Stimulated activated CD8-positive, alpha-beta memory T cell treated with anti-CD3 and anti-CD28 coated beads, Interleukin-7, amount 100 ng/mL, for 1 hour (primary cell): ENCODE measurements at places on chromosomes 4 and X.

DNA sequence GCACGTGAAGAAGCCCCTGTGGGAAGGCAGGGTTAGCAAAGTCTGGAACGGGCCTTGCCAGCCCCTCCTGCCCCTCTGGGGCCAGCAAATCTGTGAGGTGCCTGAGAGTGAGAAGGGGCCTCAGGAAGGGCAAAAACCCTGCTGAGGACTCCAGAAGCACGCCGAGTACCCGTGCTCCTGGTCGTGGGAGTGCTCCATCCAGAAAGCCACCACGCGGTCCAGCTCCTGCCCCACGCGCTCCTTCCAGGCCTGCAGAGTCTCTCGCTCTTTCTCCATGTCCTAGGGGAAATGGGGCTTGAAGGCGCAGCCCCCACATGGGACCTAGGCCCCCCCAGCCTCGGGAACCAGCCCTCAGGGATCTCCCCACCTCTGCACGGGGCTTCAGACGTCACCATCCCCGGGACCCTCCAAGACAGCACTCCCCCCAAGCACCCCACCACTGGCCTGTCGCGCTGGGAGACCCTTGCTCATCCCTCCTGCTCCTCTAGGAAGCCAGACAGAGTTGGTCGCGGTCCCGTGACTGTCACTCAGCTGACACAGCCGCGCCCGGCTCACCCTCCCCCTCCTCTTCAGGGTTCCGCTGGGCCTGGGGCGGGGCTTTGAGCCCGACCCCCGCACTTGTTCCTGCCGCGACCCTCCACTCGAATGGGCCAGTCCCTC lies at the start of gene RENBP:
TSS of gene RENBP (minus strand) at position 504 of the 660 bp plus-strand sequence. CDS start at position 471, 33 bp downstream.
- DNase-seq, result no peak

DNA sequence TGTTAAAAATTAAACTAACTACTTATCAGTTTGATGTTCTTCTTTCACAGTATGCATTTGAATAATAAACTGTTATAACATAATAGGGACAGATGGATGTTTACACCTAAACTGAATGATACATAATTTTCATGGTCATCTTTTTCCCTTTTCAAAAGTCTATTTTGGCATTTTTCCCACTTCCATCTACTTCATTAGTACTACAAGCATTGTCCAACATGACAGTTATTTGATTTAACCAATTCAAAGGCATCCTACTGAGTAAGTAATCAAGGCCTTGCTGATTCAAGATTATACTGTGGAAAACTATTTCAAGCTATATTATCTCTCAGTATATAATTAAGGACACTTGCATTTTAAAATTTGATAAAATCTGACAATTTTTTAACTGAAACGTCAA lies 212.9 kb downstream of the FAT4 start:
- DNase-seq, result no peak

- DNase-seq, result no peak
Observed at GRCh38 chrX:134171661-134172587, 65.1 kb upstream of the CCDC160 start.

DNA sequence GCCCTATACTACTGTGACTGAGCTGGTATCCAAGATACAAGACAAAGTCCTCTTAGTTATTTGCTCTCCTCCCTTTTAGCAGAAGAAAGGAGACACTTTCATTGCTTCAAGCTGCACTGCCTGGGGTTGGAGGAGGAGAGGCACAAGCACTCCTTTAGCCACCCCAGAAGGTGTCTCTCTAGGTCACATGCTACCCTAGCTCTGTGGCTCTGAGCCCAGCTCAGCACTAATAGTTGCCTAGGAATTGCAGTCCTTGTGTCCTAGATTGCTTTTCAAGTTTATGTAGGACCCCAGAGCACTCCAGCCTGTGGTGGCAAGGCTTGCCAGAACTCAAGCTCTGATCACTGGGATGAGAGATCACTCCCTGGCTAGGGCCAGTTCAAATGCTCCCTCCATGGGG lies 24.4 kb upstream of the LHFPL1 start:
- no peak for DNase-seq

GRCh38 chrX:19589105-19589504 lies 73.8 kb upstream of the MAP3K15 start:
- no peak for DNase-seq

- DNase-seq, result no peak
Observed at GRCh38 chr4:53776141-53776540, 184.9 kb upstream of the LNX1 start.

DNA sequence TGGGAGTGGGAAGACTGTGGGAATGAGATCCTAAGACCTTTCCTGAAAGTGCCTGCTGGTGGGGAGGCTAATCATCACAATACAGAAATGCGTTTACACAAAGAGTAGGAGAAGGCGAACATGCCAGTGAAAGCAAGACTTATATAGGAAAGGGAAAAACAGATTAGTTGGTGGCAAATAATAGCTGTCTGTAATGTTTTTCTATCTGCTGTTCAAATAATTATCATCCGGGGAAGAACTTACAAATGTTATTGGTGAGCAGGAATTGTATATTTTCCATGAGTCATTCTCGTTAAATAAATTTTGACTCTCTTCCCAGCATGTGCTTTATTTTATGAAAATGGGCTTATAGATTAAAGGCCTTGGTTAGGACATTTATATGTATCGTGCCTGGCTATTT lies 196.5 kb downstream of the ARHGAP10 start:
- no peak for DNase-seq

GRCh38 chrX:37425370-37425769 lies 76.2 kb downstream of the PRRG1 start:
- DNase-seq, result no peak

GRCh38 chr4:36551697-36552214 lies 270.3 kb downstream of the DTHD1 start:
- no peak for DNase-seq

DNA sequence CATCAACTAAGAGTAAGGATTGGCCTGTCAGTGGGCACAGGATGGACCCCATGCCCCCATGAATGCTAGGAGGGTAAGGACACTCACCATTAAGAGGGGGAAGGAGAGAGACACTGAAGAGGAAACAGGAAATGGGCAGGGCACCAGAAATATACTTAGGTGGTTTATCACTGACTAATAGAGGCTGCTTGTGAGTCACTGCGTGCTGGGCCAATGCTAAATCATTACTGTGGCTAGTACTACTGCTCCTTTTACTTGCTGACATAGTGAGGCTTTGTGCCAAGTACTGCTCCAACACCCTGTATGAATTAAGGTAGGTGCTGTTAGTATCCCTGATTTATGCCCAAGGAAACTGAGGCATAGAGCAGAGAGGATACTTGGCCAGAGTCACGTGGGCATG lies 130.4 kb upstream of the FRMPD4 start:
- DNase-seq, result no peak
